ENCODE measurements at places on chromosomes 12 and 14.

DNA sequence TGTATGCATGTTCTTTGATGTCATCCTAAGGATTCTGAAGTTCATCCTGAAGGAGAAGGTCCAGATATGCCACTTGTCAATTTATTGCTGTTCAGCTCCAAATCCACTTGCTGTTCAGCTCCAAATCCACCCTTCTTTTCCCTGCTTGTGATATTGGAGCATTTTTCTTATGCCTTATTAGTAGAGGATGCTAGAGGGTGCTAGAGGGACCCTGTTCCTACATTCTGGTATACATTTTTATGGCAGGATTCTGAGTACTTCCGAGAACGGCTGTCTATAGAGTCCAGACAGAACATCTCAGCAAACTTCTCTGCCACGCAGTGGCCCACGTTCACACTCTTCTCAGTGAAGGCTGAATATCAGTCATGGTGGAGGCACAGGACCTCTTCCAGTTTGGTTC, 406.7 kb downstream of the NOVA1 start:
- DNase-seq = no peak

DNA sequence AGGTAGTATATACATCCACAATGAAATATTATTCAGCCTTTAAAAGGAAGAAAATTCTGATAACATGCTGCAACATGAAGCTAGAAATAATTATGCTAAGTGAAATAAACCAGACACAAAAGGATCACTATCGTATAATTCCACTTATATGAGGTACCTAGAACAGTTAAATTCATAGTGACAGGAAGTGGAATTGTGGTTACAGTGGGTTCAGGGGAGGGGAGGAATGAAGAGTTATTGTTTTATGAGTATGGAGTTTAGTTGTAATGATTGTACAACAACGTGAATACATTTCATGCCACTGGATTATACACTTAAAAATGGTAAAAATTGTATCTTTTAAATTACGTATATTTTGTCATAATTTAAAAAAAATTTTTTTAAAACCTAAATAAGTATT, 21.0 kb downstream of the EEA1 start:
- DNase-seq = no peak

DNA sequence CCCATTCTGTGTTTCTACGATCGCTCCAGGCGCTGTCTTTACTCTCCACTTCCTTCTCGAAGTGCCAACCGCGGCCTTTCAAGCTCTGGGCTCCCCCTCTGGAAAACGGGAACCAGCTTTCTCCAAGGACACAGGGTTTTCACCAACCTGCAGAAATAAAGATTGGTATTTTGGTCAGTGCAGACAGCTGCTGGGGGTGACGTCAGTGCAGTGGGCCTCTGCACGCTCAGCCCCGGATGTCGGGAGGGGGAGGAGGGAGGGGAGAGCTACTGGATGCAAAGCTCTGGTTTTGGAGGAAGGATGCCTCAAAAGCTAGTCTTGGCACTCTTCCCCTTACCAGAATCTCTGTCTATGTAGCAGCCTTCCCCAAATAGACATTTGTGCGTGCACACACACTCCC, 19.9 kb downstream of the HRK start:
- no peak for DNase-seq

DNA sequence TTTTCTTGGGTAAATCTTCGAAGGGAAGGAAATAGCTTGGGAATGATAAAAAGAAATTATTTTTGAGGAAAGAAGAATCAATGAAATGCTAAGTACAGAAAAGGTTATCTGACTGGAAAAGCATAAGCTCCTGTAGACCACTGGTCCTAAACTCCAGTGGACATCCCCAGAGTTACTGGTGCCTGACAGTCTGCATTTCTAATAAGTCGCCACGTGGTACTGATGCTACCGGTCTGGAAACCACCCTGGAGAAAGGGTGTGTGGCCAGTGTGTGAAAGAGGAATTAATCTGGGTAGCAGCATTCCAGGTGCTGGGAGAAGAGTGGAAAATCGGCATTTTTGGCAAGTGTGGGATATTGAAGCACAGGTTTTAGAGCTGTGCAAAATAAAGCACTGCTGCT, 73.3 kb downstream of the FBXW8 start:
- DNase-seq = no peak

GRCh38 chr14:62691647-62692489, 353.4 kb downstream of the KCNH5 start:
- DNase-seq = no peak

DNA sequence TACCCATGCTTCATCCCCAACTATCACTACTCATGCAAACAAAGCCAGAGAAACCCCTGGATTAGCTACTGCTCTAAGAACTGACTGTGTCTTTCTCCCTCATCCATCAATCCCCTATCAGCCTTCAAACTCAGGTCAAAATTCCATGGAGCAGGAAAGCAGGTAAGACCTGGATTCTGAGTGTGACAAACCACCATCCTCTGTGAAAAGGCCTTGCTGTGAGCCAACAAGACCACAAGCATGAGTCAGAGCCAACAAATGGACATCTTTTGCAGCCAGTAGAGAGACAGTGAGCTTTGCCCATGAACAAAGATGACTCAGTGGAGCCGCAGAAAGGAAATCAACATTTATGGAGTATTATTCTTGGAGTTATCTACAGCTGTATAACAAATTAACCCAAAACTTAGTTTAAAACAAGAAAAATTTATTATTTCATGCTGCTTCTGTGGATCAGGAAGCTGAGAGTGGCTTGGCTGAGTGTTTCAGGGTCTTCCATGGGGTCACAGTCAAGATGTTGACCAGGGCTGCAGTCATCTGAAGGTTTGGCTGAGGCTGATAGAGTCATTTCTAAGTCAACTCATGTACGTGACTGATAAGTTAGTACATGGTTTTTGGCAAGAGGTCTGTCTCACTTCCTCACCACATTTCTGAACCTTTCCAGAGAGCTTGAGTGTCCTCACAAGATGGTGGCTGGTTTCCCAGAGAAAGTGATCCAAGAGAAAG, 61.1 kb downstream of the PITPNM2 start:
- DNase-seq = no peak

DNA sequence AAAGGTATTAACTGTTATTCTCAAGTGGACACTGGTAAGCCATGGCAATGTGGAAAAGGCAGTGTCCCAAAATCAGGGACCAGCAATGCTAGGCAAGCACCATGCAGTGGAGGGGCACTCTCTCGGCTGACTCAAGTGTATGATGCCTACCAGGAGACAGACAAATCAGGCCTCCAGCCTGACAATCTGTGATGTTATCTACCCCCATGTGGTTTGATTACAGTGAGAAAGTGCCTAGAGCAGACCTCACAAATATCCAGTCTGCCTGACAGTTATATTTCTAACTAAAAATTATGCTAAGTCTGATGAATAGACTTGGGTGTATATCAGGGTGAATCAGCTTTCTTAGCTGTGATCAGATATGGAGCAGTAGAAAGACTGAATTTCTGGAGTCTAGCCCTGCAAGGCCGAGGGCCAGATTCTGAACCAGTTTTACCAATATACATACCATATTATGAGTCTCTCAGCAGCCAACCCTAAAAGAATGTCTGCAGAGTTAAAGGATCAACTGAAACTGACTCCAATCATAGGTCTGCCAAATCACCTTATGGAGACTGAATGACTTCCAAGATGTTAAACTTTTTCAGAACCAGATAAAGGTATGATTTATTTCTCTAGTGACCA, 3.2 kb downstream of the PLBD1 start:
- DNase-seq = no peak

GRCh38 chr12:87311206-87311605, 718.0 kb downstream of the C12orf50 start:
- no peak for DNase-seq

DNA sequence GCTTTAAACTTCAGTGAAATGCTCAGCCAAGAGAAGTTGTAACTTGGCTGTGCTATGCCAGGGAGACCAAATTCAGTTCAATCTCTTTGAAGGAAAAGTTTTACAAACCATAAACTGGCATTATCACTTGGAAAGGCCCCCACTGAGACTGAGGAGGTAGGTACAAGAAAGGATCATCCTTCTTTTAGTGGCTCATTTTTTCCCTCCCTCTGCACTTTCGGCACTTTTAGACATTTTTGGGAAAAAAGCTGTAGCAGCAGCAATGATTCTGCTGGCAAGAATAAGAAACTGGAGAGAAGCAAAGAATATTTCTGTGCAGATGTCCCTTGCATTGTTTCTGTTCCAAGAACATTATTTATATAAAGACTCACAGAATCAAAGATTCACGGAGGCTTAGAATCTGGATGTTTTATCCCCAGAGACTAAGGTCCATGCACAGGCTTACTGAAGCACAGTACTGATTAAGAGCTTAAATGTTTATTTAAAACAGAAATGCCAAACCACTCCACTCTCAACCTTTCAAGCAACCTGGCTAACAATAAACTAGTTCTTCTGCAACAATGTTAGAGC, 12.3 kb downstream of the ZC2HC1C start:
- DNase-seq = no peak

GRCh38 chr12:123270214-123271000, 1.2 kb downstream of the CDK2AP1 start:
- DNase-seq = no peak

- DNase-seq = no peak
Observed at GRCh38 chr12:119673634-119674033, 5.7 kb downstream of the PRKAB1 start.

- DNase-seq = no peak
Observed at GRCh38 chr14:35441160-35441559, 36.6 kb upstream of the NFKBIA start.

- no peak for DNase-seq
Observed at GRCh38 chr14:22271838-22272799, 316.9 kb downstream of the DAD1 start.

DNA sequence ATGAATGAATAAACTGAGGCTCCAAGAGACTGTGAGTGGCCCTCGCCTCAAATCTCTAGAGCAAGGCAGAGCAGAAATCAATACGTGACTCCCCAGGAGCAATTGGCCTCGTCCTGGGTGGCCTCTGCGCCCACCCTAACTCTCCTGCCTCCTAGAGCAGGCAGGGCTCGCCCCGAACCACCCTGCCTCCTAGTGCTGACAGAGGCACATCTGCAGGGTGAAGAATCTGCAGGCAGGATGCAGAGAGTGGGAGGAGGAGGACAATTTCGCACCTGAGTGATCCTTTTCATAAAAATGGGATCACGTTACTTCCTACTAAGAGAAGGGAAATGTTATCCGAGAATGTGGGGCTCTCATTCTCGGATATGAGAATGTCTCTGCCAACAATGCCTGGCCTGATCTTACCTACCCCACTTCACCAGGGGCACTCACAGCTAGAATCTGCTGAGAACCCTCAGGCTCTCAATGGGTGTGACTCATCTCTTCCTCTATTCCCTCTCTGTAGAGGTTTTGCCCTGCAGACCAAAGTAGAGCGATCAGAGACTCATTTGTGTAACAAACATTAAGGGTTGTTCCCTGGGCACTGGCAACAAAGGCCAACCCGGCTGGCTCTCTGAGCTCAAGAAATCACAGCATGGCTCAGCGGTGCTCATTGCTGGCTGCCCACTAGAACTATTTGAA, 61.7 kb upstream of the BCL2L14 start:
- DNase-seq = no peak

GRCh38 chr14:75427126-75427481, 718 bp upstream of the JDP2 start:
- no peak for DNase-seq

DNA sequence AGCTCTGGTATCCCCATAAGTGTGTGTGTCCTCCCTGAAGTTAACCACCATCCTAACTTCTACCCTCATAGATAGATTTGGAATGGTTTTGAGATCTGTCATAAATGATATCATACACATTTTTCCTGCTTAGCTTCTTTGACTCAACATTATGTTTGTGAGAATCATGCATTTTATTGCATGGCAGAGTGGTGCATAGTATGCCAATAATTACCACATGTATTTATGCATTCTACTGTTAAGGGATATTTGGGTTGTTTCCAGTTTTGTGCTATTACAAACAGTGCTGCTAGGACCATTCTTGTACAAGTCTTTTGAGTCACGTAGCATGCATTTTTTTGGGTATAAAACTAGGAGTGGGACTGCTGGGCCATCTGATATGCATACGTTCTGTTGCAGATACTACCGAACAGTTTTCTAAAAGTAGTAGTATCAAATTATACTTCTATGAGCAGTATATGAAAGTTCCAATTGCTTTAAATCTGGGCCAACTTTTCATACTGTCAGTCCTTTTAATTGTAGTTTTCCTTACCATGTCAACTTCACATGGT, 13.4 kb downstream of the GRIP1 start:
- no peak for DNase-seq

- DNase-seq = no peak
Observed at GRCh38 chr12:128793701-128794100, 30.1 kb downstream of the SLC15A4 start.

- DNase-seq = no peak
Observed at GRCh38 chr12:123089140-123089539, 61.8 kb downstream of the PITPNM2 start.

DNA sequence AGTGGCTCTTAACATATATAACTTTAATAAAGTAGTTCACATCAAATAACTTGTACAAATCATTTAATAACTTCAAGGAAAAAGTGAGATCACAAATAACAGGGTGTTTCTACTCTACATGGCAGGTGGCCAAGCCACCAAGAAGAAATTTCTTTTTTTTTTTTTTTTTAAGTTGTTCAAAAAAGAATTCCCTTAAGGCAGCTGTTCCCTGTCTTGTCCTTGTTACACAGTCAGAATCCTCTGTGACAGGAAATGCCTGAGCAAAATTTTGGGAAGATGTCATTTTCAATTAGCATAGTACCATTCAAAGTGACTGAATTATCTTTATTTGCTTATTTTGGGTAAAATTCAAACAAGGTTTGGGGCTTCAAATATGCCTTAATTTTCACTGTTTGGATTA, 79.4 kb downstream of the LIN7A start:
- no peak for DNase-seq

DNA sequence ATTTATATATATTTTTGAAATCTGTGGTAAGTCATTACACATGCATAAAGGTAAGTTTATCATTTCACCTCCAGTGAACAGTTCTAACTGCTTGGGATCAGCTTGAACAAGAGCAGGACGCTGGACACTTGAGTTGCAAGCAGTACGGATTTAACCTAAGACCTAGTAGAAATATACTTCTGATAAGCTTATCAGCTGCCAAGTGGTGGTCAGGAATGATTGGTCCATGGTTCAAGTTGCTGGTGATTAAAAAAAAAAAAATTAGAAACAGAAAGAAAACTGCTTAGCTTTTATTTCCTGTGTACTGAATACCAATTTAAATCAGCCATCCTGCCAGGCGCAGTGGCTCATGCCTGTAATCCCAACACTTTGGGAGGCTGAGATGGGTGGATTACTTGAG, 88.6 kb downstream of the AEBP2 start:
- DNase-seq = no peak

DNA sequence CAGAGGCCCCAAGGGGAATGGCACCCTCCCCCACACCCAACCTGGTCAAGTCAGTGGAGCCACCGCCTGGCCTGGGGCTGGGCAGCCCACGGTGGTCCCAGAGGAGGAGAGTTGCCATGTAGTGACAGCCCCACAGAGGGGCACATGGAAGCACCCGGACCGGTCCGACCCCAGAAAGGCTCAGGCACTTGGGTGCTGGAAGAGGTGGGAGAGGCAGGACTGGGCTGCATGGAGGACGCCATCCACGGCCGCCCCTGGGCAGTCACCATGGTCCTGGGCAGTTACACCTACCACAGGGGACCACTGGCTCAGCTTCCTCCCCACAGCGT, 37.9 kb upstream of the TMEM179 start:
- DNase-seq = no peak

- DNase-seq = no peak
Observed at GRCh38 chr12:113766131-113766878, 199.8 kb downstream of the RBM19 start.

Measured in stimulated activated CD8-positive, alpha-beta memory T cell treated with anti-CD3 and anti-CD28 coated beads, Interleukin-7, amount 100 ng/mL, for 24 hours (primary cell).